ENCODE measurements at places on chromosomes 5 and 9.
A peak's percentile ranks its signal among the peaks of the same experiment; 100 is the strongest.

DNA sequence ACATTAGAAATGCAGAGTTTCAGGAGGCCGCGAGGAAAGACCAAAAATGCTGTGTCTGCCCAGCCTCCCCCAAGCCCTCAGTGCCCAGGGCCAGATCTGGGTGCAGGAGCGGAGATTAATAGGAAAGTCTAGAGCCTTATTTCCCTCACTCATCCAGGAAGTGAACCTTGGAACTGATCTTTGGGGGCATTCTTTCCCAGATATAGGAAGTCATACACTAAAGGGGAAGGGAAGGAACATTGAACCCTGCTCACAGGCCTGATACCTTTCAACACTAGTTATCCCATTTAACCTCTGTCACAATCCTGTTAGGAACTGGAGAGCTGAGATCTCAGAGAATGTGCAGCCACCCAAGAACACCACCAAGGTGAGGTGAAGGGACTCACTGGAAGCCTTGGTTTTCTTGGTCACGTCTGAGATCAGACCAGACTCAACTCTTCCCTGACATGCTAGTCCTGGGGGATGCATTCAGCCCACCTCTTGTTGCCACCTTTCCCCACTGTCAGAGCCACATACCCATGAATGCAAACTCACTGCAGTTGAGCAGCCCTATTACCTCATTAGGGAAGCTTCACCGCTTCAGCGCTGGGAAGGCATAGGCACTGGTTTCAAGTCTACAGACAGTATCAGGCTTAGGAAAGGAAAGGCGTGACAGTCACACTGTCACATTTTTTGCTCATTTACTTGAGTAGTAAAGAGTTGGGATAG lies 95.0 kb downstream of the KIAA1958 start:
- DNase-seq: no peak

- no peak for DNase-seq
These were observed 295.7 kb downstream of the KCNN2 start for GRCh38 chr5:114657342-114658130.

GRCh38 chr5:52840277-52841050 lies 52.7 kb downstream of the ITGA1 start:
- DNase-seq: no peak

GRCh38 chr5:96072791-96073165 lies 111.1 kb upstream of the ELL2 start:
- no peak for DNase-seq

- no peak for DNase-seq
These were observed 26.3 kb upstream of the PTGER4 start for GRCh38 chr5:40653221-40654022.

DNA sequence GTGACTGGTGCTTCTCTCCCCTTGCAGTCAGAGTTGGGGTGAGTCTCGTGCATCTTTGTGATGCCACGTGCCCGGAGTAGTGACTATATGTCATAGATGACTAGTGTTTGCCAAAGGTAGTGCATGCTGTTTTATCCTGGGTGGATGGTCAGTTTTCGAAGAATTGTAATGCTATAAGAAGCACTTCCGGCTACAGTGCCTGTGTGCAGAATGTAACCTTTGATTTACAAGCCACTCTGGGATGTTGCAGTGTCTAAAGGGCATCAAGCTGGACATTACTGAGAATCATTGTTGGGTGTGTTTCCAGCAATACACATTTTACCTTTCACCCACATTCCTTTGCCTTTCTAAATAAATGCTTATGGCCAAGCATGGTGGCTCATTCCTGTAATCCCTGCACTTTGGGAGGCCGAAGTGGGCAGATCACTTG lies 16.7 kb downstream of the MVB12B start:
- no peak for DNase-seq

- peak; percentile 30 for DNase-seq
These were observed 30.6 kb upstream of the MATR3 start for GRCh38 chr5:139262742-139263445.

Measured in stimulated activated CD8-positive, alpha-beta memory T cell treated with anti-CD3 and anti-CD28 coated beads, Interleukin-12 subunit alpha, Interleukin-12 subunit beta, amount 100 ng/mL, for 4 hours (primary cell).